ENCODE measurements at places on chromosomes 6 and 20. TPM values are rescaled to one million over a fixed set of nuclear protein-coding genes. Genes with fewer than 3 reads are reported as not detected.

LCA5 gene
- total RNA-seq = 0.92 TPM

DCDC2 gene
- not detected for total RNA-seq

PLG gene
- 0.32 TPM for total RNA-seq

PRICKLE4 gene
- not detected for total RNA-seq

ZBTB46 gene
- 1.6 TPM for total RNA-seq

CD93 gene
- total RNA-seq = 0.10 TPM

HLA-DRB1 gene
- total RNA-seq = 559 TPM

BTBD9 gene
- 57.8 TPM for total RNA-seq

SLC32A1 gene
- not detected for total RNA-seq

HLA-DOA gene
- total RNA-seq = 209 TPM

CST1 gene
- total RNA-seq = not detected

C20orf141 gene
- not detected for total RNA-seq

LAMP5 gene
- 0.15 TPM for total RNA-seq

KHDC1L gene
- total RNA-seq = not detected

GNRH2 gene
- total RNA-seq = 2.5 TPM

JPH2 gene
- total RNA-seq = 0.17 TPM

DNA sequence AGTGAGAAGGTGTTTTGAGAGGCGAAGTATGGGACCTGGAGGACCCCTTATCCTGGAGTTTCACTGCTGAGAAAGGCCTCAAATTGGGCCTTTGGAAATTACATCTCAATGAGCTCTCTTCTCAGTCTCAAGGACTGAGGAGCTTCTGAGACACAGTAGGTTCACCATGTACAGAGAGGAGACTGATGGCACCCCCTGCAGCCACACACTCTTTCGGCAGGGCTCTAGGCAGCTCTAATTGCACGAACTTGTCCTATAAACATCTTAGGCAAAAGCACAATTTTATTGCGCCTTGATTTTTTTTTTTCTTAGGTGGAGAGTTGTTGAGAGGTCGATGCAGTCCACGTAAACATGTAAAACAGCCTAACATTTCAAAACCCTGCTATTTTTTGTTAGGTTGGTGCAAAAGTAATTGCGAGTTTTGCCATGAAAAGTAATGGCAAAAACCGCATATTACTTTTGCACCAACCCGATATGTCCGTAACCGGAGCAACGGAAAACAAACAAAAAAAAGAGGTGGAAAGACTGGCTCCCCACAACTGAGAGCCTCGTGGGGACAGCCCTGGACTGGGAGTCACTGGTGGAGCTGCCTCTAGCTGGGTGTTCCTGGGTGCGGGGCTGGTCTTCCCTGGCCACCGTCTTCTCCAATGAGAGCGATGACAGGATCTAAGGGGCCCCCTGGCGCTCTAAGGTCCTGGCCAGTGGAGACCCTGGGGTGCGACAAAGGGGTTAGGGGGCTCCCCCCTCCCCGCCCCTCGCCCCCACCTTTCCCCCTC, 84.0 kb upstream of the EYA2 start:
- no peak for DNase-seq

DNA sequence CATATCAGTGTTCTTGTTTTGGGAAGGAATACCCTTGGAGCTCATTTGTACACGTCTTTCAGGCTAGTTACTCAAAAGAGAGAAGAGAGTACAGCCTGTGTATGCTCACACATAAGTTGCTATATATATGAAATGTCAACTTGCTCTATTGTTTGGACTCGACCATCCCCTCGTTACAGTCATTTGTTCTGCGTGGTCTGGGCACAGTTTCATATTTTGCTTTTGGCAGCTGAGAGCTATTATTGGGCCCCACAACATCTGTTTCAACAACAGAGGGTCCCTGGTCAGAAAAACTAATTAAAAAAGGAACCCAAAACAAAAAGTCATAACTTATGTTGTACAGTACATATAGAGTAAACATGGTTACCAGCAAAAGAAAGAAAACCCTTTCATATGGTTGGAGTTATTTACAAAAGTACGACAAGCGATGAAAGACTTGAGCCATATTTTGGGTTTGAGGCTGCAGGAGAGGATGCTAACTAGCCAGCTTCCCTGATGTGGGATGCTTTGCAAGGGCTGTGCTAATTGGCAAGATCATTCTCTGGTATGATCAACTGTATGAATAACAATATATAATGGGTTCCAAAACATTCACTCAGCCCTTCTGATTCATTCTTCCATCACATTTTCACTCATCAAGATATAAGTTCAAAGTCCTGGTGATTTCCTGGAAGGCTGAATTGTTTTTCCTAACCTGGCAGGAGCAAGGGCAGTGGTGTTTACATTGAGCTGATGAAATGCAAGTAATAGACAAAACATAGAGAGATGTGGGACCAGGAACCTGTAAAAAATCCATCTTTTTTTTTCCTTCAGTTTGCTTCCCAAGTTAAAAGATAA, 137.9 kb downstream of the RPS12 start:
- DNase-seq = no peak

- DNase-seq = no peak
Observed at GRCh38 chr6:71035871-71036270, 79.0 kb upstream of the B3GAT2 start.

GRCh38 chr20:41318271-41318649, 729 bp upstream of the ZHX3 start:
- no peak for DNase-seq

DNA sequence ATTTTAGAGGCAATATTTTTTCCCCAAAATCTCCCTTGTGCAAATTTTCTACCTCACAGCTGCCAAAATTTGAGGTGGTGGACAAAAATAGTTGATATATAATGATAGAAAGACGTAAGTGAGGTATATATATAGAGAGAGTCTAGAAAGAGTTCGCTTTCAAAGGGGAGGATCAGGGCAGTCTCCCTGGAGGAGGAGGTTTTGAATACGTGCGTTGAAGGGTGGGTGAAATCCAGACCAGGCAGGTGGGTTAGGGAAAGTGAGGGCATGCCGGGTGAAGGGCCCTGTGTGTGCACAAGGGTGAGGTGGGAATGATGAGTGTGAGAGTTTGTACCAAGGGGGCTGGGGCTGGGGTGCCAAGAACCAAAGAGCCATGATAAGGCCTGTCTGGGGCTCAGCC, 100.2 kb downstream of the CEBPB start:
- DNase-seq = no peak

GRCh38 chr6:49646130-49646824, 9.6 kb upstream of the RHAG start:
- no peak for DNase-seq

DNA sequence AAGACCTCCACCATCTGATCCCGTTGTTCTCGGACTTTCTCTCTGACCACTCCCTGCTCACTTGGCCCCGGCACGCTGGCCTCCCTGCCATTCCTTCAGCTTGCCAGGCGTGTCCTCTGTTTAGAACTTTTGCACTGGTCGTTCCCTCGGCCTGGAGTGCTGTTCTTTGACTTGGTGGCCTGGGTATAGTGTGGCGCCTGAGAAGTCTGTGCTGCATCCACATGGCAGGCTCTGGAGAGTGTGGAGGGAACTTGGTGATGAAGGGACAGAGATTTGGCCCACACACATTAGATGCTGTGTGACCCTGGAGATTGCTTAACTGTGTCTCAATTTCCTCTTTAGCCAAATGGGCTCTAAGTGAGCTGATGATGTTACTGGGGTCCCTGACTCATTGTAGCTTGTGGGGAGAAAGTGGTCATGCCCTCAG, 13.0 kb upstream of the TGM2 start:
- no peak for DNase-seq

GRCh38 chr6:17470202-17470937, 77.0 kb downstream of the CAP2 start:
- no peak for DNase-seq

GRCh38 chr20:10200330-10200729, 18.3 kb upstream of the SNAP25 start:
- DNase-seq = no peak

GRCh38 chr20:10699941-10700340, 26.1 kb upstream of the JAG1 start:
- no peak for DNase-seq

DNA sequence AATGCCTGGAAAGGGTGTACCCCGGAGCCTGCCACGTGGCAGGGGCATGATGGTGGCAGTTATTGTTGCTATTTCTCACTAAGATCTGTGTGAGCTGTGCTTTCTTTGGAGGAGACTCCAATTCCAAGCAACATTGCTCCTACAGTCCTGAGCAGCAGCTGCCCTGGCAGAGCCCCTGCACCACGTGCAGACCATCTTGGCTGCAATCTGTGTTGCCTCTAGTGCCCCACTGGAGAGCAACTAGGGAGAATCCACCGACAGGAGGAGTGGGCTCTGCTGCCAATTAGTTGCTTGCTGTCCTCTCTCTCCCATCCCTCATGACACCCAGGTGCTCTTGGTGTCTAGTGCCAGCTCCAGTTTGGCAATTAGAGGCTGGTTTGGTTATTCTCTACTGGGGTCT, 116.0 kb downstream of the PXDC1 start:
- DNase-seq = no peak

- no peak for DNase-seq
Observed at GRCh38 chr6:15443119-15443830, 197.4 kb downstream of the JARID2 start.

- peak; percentile 67 for DNase-seq
Observed at GRCh38 chr6:131685266-131685780, 15.9 kb downstream of the OR2A4 start.

GRCh38 chr6:127343809-127344659, 625 bp upstream of the ECHDC1 start:
- no peak for DNase-seq

- no peak for DNase-seq
Observed at GRCh38 chr6:137297887-137298286, 78.7 kb upstream of the IFNGR1 start.

GRCh38 chr20:46013322-46013828, 4.7 kb downstream of the MMP9 start:
- no peak for DNase-seq

GRCh38 chr6:34544776-34545471, 11.2 kb downstream of the SPDEF start:
- DNase-seq = no peak

Data from B cell (primary cell).